ENCODE measurements at places on chromosomes 4 and X.

DNA sequence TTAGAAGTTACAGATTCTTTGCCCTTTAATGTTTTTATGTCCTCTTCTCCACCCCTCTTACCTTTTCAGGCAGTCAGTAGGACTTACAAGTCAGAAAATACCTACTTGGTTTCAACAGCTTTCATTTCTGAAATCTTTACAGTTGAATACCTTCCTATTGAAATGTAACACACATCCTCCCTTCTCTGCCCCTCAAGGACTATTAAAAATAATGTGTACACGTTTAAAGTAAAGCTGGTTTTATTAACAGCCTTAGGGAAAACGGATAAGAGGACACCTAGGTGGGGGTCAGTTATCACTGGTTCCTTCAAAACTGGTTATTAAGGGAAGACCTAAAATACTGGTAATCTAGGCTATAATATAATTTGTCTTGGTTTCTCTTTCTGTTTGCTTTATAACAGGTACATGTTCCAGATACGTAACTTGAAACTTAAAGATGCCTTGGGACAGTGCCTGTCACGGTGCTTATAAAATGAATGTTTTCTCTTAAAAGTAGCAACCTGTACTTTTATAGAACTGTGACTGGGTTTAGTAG, 1.8 kb downstream of the CCSER1 start:
- DNase-seq, result no peak

GRCh38 chr4:147863111-147863747, 131.3 kb downstream of the ARHGAP10 start:
- no peak for DNase-seq

DNA sequence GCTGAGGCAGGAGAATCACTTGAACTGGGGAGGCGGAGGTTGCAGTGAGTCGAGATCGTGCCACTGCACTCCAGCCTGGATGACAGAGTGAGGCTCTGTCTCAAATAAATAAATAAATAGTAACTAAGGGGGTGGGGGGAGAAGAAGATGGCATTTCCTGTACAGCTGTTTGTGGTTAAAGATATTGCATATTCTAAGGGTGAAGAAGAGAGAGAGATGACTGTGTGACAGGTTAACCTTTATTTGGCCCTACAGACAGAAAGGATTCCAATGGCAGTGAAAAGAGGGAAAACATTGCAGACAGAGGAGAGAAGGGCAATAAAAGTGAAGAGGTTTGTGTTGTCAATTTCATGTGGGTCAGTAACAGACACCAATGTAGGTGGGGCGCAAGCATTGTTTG, 9.4 kb downstream of the TASL start:
- DNase-seq, result no peak

GRCh38 chr4:112956484-112956896, 93.0 kb upstream of the ANK2 start:
- DNase-seq, result no peak

- DNase-seq, result no peak
Observed at GRCh38 chr4:144902614-144903013, 195.4 kb downstream of the ANAPC10 start.

GRCh38 chr4:8917321-8917811, 45.7 kb upstream of the HMX1 start:
- peak; percentile 1 for DNase-seq

DNA sequence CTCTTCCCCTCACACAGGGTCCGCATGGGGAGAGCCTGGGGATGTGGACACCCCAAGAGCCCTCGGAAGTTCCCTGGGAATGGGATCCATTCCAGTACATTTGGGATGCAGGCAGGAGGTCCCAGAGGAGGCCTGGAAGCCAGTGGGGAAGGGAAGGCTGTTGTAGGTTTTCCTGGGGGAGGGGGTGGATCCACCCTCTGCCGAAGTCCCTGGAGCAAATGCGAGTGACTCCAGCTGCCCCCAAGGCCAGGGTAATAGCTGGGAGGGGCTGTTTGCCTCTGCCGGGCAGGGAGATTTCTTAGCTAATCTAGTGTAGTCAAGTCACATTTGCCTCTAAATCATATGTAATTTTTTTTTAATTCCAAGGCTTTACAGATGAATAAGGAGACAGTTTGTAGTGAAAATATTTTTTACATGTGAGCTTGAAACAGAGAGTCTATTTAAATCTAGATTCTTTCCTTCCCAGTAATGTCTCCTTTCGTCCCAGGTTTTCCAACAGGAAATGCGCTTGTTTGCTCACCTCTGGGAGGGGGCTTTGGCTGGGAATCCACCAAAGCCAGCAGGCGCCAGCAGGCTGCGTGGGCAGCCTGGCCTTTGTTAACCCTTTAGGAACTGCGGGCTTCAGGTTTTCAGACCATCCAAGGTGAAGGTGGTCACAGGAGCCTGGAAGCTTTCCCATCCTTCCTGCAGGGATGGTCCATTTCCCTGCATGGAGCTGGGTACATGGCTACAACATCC, 26.8 kb downstream of the SH3TC1 start:
- DNase-seq, result no peak

- no peak for DNase-seq
Observed at GRCh38 chr4:179344861-179345260, 1902.6 kb upstream of the AGA start.

DNA sequence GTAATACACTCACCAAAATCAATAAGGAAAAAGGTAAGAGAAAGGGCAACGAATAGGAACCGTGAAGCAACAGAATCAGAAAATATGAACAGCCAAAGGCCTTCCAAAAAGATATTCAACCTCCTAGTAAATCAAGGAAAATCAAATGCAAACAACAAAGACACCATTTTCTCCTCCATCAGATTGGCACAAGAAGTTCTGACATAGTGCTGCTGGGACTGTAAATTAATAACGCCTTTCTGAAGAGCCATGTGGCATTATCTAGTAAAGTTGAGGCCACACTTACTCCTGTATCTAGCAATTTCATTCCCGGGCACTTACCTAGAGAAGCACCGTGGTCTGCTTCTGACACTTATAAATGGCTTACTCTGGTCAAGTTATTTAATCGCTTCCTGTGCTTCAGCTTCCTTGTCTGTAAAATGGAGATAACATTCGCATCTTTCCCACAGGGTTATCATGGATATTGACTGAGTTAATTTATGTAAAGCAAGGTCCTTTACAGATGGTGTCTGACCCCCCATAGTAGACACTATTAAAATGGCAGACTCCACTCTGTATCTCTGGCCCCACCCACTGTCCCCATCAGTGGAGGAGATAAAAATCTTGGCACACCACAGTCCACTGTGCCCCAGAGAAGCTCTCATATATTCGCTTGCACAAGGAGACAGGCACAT, 20.5 kb upstream of the ENPP6 start:
- no peak for DNase-seq

GRCh38 chr4:1384675-1385372, 21.4 kb downstream of the NKX1-1 start:
- no peak for DNase-seq

DNA sequence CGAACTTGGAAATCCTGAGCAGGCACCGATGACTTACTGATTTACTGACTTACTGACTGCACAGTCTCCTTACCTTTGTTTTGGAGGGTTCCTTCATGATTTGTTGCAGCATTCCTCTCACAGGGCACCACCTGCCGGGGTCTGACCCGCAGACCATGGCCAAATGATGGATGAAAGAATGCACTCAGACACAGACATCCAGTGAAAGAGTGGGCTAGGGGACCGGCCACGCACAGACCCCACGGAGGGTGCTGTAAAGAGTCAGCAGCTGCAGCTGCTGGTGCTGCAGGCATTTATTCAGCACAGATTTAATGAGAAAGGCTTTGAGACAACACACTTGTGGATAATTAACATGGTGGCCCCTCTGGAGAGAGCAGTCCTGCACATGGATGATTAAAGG, 3.4 kb downstream of the MAGEB5 start:
- no peak for DNase-seq

- no peak for DNase-seq
Observed at GRCh38 chr4:5906191-5906590, 13.3 kb upstream of the CRMP1 start.

DNA sequence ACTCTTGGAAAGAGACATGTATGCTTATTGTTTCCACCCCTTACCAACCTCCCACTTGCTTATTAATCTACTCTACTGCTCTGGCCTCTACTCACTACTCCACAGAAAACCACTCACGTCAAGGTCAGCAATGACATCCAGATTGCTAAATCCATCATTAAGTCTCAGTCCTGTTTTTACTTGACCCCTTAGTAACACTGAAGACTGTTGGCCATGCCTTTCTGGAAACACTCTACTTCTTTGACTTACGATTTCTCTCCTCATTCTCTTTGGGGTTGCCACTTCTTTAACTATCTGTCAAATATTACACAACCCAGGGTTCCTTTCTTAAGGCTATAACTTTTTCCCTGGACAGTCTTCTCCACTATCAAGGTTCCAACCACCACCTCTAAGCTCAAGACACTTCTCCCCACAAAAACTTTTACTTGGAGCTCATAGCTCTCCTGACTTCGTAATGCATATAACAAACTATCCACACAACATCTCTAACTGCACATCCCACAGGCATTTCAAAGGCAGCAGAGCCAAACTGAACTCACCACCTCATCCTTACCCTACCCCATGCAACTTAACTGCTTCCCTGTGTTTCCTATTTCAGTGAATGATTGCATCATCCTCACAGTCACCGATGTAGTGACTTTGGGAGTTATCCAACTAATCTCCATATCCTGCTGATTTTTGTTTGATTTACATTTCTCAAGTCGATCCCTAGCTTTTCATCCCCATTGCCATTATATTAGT, 15.8 kb upstream of the MAGEA4 start:
- no peak for DNase-seq

GRCh38 chrX:141791856-141792255, 46.3 kb upstream of the MAGEC3 start:
- DNase-seq, result no peak

GRCh38 chr4:105971036-105971435, 75.8 kb downstream of the NPNT start:
- no peak for DNase-seq

DNA sequence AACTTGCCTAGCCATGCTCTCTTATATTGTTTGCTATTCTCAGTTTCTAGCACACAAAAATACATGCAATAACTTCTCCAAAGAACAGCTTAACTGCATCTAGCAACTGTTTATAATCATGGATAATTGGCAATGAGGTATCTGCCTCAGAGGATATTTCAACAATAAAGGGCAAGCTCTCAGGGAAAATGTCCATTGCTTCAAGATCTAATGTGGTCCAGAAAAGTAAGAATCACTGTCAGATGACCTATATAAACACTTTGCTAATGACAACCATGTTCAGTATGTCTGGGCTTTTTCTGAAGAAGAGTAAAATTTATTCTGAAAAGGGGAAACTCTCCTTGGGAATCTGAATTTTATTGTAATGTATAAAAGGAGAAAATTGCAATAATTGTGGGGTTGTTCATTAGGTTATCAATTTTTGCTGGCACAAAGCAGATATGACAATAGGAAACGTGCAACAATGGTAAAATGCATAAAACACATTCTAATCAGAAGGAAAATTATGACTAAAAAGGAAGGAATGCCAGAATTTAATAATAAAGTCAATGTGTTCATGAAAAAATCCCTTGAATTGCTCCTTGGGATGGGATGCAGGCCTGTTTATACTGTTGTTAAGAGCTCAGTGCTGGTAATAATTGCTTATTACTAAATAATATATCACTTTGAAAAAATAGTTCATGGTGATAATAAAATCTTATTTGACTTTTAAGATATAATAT, 90.3 kb downstream of the ANTXR2 start:
- DNase-seq, result no peak

- no peak for DNase-seq
Observed at GRCh38 chr4:139819082-139819481, 153.5 kb downstream of the MGST2 start.

- no peak for DNase-seq
Observed at GRCh38 chrX:48695534-48695896, 1.0 kb upstream of the SUV39H1 start.

DNA sequence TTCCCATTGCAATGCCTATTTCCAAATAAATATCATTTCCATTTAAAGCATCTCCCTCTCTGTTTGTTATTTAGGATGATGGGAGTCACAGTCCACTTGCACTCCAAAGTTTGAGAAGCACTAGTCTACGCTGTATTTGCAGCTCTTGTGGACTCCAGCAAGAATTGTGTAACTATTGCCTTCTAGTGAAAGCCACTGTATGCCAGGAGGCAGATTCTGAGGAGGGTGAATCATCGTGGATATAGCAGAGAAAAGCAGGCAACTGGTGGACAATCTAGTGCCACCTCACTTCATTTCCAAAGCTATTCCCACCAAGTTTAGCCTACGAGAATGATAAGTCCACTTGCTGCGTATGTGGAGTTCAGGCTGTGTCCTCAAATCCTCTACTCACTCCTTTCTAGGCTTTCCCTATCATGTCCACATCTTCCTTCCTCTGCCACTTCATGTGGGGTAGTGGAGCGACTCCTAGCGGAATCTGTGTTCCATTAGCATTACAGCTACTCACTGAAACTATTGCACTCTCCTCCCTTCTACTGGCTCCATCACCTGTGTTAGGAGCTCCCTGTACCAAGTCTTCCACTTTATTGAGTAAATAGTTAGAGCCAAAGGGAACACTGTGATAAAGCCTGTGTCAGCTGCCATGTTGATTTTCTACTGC, 501.8 kb upstream of the GALNT7 start:
- DNase-seq, result no peak

DNA sequence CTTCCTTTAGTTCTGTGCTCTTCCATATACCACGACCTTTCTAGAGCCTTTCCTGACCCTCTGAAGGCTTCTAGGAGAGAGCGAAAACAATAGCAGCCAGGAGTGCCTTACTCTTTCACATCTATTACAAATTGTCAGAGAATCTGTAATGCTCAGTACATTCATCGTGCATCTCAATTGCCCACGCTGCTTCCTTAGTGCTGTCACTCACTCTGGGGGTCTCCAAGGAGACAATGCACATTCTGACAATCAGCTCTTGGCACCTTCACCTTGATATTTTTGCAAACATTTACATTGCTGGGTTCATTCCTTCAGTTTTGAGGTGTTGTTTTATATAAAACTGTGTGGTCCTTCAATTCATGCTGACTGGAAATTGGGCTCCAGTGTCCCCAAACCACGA, 110.1 kb upstream of the GPR101 start:
- DNase-seq, result no peak

DNA sequence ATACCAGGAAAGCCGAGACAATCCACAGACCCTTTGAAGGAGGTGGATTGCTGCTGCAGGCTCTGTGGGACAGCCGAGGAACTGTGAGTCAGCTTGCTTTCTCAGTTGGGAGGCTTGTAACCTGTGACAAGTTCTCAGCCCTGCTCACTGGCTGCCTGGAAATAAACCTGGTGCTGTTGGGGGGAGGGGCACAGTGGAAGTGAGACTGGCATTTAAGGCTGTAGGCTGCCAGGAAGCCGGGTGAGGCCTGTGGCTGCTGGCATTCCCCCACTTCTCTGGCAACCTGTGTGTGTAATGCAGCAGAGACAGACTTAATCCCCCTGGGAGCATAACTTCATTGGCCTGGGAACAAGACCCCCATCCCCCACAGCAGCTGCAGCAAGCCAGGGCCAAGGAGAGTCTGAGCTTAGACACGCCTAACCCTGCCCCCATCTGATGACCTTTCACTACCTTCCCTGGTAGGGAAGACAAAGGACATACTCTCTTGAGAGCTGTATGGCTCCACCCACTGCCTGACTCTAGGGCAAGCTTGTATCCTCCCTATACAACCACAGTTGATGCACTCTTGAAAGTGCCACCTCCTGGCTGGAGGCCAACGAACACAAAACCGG, 64.1 kb downstream of the ALPK1 start:
- DNase-seq, result no peak

All from stimulated activated CD4-positive, alpha-beta T cell treated with anti-CD3 and anti-CD28 coated beads, Interleukin-4, amount 100 ng/mL, for 24 hours (primary cell).